Activated CD4-positive, alpha-beta T cell treated with anti-CD3 and anti-CD28 coated beads for 1 hour (primary cell): ENCODE measurements at places on chromosomes 16 and 17.

DNA sequence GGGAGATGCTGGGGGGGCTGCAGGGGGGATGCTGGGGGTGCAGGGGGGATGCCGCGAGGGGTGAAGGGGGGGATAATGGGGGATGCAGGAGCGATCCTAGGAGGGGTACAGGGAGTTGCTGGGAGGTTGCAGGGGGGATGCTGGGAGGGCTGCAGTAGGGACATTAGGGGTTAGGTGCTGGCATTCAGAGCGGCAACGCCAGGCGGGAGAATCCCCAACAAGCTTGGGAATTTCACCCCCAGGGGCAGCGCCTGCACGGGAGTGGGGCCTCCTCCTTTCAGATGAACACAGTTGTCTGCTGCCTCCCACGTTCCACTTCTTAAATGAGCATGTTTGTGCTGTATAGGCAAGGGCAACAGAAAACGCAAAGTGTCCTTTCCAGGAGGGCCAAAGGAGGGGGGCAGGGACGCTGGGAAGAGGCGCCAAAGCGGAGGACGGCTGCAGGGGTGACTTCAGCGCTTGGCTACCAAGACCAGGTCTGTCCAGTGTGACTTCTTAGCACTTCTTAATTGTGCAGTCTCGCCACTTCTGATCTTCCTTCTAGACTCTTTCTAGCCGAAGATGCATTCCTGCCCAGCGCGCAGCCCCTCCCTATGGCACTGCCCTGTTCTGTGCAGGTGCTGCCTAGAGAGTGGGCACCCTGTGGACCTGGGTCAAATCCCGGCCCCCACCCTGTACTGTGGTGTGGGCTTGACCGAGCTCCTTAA lies 2.0 kb upstream of the SLC6A4 start:
- no peak for DNase-seq

- DNase-seq: no peak
Measured at GRCh38 chr16:55390630-55391237, 66.7 kb downstream of the IRX6 start.

- no peak for DNase-seq
Measured at GRCh38 chr16:68086336-68086841, 1.2 kb downstream of the NFATC3 start.

DNA sequence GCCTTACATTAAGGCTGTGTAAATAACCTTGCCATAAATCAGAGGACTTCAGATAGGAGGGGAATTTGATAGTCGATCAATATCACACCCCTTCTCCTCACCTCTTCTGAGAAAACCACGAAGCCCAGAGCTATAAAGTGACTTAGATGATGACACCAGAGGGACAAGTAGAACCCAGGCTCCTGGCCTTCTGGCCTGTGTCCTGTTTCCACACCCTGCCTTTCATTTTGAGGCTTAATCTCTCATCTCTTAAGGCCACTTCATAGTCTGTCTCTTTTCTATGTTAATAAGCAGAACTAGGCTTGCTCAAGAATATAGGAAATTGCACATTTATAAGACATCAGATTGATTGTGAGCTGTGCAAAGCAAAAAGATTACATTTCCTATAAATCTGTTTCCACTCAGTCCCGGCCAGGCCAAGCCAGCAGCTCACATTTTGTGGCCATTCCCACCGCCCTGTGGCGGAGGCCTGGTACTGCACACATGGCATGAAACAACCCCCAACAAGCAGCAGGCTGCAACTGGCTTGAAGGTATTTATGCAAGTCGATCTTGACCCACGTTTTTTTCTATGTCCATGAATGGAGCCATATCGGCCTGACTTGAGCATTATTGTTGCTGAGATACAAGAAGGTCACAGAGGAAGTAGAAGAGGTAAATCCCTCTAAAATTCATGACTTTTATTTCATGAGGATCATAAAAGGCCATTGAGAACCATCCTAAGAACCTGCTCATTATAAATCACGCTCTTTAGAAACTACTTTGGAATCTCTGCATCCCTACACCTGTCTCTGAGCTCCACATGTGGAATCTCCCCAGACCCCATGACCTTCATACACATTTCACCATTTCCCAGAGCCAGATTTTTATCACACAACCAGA lies 93.7 kb downstream of the PMP22 start:
- no peak for DNase-seq

- DNase-seq: no peak
Measured at GRCh38 chr17:4241535-4241934, 22.2 kb downstream of the ANKFY1 start.

GRCh38 chr17:29588562-29589411 lies 661 bp downstream of the GIT1 start:
- no peak for DNase-seq

GRCh38 chr17:64984851-64985521 lies 65.7 kb upstream of the LRRC37A3 start:
- DNase-seq: peak; percentile 45

- no peak for DNase-seq
Measured at GRCh38 chr16:29860218-29860617, 2.8 kb downstream of the CDIPT start.

DNA sequence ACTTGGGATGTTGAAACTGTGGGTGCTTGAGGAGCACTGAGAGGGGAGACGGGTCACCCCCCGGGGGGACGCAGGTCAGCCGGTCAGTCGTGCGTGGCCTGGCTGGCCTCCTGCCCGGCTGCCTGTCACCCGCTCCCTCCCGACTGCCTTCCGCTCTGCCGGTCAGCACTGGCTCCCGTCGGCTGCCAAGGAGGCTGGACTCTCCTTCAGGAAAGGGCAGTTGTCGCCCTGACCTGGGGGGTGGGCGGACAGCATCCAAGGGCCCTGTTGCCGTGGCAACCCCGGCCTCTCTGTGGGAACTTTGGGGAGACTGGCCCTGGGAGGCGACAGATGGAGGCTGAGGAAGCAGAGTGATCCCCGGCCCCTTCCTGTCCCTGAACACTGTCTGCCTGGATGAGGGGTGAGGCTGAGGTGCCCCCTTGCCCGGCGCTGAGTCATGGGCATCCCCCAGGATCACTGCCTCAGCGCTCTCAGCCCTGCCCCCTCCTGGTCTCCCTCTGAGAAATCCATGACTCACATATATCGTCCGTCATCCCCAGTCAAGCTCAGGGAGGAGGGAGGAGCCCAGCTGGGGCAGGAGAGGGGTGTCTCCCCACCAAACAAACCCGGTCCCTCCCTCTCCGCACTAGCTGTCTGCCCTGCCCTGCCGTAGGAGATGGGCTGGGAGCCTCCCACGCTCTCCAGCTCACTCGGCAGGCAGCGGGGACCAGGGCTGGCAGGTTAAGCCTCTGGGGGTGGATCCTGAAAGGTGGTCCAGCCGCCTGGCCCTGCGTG lies at the start of gene ADGRG1:
TSS of gene ADGRG1 (plus strand) at position 623 of the 774 bp plus-strand sequence. CDS start 21,658 bp downstream, outside the sequence.
- DNase-seq: no peak

DNA sequence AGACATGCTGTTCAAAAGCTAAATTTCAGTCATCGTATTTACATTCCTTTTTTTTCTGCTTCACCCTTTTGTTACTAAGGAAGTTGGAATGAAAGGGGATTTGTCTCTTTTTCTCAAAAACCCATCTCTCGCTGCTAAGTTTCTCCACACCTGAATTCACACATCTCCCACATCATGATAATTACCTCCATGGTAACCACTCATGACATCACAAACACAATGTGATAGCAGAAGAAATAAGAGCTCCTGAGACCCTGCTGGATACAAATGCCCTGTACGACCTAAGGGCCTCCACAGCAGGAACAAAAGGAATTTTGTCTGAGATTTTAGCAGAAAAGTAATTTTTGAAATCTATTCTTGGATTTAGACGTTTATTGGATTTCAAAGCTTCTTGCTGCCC lies 82.6 kb upstream of the GNAO1 start:
- no peak for DNase-seq

GRCh38 chr16:79756571-79756970 lies 156.0 kb upstream of the MAF start:
- DNase-seq: no peak

DNA sequence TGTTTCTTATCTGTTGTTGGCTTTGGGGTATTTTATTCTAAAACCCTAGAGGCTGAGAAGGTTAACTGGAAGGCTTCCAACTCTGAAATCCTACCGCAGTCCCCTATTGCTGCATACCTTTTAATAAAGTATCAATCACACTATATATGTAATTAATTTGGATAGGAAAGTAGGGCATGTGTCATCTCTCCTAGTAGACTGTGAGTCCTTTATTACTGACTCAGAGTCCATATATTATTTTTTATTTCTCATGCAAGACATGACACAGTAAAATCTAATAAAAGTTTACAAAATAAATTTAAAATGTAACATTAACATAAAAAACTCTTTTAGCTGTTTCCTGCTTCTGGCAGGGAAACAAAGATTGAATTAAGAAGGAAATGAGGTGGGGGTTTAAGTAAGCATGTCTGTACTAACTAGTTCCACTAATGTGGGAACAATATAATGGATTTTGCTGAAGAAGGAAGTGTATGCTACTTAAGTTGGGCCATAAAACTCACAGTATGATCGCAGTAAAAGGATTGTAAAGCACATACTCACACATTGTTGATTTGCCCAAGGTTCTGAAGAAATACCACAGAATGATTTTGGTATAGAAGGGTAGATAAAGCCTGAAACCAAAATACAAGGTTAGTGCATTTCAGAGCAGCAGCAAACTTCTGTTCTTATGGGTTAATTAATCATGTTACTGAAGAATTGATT lies 97.6 kb upstream of the HLF start:
- no peak for DNase-seq

DNA sequence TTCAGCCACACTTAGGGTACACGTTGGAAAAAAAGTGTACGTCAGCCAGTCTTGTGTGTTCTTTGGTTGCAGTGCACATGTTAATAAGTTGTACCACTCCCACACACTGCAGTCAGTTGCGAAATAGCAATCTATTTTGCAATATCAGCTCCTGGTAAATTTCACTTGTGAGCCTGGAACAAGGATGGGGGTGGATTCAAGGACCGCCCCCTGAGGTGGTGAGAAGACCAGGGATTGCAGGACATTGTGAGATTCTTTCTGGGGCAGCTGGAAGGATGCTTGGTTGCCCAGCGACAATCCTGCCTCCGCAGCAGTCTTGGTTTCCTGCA lies 78.6 kb upstream of the ZFHX3 start:
- no peak for DNase-seq

DNA sequence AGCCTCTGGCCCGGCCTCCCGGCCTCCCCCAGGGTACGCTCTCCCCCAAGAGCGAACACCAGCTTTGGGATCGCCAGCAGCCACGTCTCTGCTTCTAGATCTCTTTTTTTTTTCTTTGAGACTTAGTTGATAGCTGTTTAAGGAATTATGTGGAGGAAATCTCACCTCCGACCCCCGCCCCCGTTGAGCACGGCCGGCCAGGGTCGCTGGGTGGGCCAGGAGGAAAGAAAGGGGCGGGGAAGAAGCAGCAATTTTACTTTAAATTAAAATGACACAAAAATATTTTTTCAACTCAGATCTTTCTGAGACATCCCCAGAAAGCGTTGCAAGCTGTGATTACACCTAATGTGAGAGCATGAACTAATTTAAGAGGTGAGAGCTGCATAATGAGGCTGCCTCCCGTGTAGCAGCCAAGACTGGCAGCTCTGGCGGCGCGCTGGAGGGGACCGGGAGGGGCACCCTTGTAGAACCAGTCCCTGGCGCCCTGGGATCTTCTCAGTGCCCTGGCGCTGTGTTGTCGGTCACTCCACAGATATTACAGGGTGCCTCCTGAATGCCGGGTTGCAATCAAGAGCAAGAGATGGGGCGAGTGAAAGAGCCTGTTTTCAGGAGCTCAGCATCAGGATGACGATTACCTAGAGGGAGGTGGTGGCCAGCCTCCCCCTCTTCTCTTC lies 1.9 kb upstream of the CBLN1 start:
- no peak for DNase-seq

- no peak for DNase-seq
Measured at GRCh38 chr17:1800712-1801111, 29.0 kb downstream of the SMYD4 start.

DNA sequence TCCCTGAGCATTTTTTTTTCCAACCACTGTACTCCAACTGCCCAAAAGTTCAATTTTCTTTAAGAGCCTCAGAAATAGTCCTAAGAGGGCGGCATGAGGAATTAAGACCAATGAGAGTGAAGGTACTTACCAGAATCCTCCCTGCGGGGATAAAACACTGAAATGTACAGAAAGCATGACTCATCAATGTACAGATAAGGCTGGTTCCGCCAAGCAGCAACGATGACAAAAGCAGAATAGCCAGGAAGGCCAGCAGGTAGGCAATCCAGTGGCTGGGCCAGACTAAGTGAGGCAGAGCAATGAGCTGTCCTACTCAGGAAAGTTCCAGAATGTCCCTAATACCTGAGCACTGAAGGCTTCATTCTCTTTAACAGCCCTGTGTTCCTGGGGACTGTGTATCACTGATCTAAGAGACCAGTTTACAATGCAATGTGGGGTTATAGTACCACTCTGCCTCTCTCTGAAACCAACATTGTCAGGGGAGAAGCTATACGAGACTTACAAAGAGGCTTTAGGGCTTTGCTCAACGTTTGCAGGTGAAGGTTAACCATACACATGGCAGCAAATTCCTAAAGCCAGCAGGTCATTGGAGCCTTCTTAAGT lies 11.0 kb upstream of the GPR139 start:
- DNase-seq: no peak

- DNase-seq: peak; percentile 13
Measured at GRCh38 chr17:72719578-72720493, 372.7 kb downstream of the SLC39A11 start.

DNA sequence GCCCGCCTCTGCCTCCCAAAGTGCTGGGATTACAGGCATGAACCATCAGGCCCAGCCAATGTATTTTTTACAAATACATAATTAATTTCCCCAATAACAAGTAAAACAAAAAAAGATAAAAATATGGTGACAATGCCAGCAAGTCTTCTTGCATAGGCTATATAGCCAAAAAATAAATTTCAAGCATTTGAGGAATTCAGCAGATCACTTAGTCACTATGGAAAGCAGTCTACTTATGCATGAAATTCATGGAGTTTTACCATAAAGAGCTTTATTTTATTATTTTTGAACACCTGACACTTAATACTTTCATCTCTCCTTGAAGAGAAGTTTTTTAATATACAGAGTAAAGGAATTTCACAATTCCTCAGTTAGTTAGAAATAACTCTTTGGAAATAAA lies 56.4 kb downstream of the BRIP1 start:
- DNase-seq: no peak

DNA sequence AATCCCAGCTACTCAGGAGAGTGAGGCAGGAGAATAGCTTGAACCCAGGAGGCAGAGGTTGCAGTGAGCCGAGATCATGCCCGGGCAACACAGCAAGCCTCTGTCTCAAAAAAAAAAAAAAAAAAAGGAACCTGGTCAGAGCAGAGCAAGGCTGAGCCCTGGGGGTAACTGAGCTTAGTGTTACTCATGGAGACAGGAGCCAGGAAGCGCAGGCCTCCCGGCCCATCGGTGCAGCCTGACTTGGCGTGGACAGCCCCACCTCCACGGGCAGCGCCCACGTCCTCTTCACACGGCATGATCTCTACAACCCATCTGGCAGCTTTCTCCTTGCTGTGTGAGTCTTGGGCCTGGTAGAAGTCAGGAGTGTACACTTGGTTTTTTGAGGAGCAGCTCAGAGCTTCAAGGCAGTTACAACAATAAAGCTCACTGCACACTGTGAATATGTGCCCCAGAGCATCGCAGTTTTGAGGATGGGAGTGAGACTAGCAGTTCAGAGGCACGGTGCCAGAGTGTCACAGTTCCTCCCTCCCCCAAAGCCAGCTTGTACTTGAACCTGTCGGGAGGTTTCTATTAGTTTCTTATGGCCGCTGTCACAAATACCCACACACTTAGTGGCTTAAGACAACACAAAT lies 129.9 kb downstream of the RAP1GAP2 start:
- DNase-seq: no peak
